ENCODE measurements at places on chromosomes 7 and 10. TPM values are rescaled to one million over a fixed set of nuclear protein-coding genes. Genes with fewer than 3 reads are reported as not detected.
A peak's percentile ranks its signal among the peaks of the same experiment; 100 is the strongest.

DNA sequence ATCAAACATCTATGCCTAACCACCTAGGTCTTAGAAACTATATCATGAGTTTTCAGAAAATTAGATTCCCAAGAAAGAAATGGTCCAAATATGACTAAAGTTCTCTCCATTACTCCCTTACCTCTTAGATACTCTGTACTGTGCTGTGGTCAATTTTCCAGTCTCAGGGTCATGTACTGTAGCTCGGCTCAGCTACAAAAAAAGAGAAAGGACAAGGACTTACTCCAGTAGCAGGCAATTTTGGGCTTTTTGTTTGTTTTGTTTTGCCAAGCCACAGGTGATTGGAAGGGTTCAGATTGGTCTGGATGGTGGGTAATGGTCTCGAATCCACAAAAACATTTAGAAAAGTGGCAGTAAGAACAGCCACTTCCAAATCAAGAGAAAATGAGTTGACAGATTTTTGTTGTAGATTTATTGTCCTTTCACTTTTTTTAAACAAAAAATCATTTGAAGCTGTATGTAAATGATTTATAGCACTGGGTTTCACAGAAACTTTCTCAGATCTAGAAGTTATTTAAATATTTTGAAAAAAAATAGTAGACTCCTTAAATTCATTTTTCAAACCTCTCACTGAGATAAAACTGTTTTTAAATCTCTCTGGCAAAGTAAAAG lies 52.8 kb downstream of the P4HA1 start:
- no peaks in the 10 kb centered on the region for H3K4me1 ChIP-seq
- no peak overlapping the region for H3K4me3 ChIP-seq
- DNase-seq: no peak
- H3K27me3 ChIP-seq: no peaks in the 10 kb centered on the region
- H3K27ac ChIP-seq: no peak overlapping the region

GRCh38 chr7:17009007-17009719 lies 127.4 kb upstream of the AGR3 start:
- H3K4me1 ChIP-seq: no peaks in the 10 kb centered on the region
- peak; percentile 31 for DNase-seq
- no peaks in the 10 kb centered on the region for H3K36me3 ChIP-seq
- H3K4me3 ChIP-seq: no peak overlapping the region
- no peak overlapping the region for H3K27ac ChIP-seq
- H3K27me3 ChIP-seq: no peaks in the 10 kb centered on the region

DNA sequence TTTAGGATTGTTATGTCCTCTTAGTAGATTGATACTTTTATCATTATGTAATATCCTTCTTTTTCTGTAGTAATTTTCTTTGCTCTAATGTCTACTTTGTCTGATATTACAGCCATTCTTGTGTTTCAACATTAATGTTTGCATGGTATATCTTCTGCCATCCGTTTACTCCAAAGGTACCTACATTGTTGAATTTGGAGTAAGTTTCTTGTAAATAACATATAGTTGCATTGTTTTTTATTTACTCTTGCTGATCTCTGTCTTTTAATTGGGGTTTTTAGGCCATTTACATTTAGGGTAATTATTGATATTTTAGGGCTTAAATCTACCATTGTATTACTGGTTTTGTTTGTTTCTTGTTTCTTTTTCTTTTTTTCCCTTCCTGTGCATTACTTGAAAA lies 100.1 kb downstream of the STK31 start:
- H3K27ac ChIP-seq: no peak overlapping the region
- no peak overlapping the region for H3K4me3 ChIP-seq
- no peaks in the 10 kb centered on the region for H3K27me3 ChIP-seq
- H3K36me3 ChIP-seq: no peaks in the 10 kb centered on the region
- no peak for DNase-seq

SFTPA1 gene
- polyA plus RNA-seq: 3.5 TPM

Data from small intestine (tissue), 16 donors.